Thoracic aorta endothelial cell (primary cell): ENCODE measurements at places on chromosomes 1 and 21. TPM values are rescaled to one million over a fixed set of nuclear protein-coding genes. Genes with fewer than 3 reads are reported as not detected.

CDCA8 gene
- total RNA-seq, result 21.3 and 31.5 TPM in 2 replicates

CCDC30 gene
- 0.53 and 0.72 TPM in 2 replicates for total RNA-seq

MAP7D1 gene
- total RNA-seq, result 164 and 176 TPM in 2 replicates

THEM5 gene
- total RNA-seq, result not detected in 2 replicates

AGT gene
- not detected in 2 replicates for total RNA-seq

CELA2A gene
- total RNA-seq, result not detected in 2 replicates

ELAPOR1 gene
- 0.53 and 1.0 TPM in 2 replicates for total RNA-seq

ADORA1 gene
- under 0.01 TPM in 1 of 2 replicates, not detected in the other for total RNA-seq

BRDT gene
- total RNA-seq, result not detected in 2 replicates

FRRS1 gene
- total RNA-seq, result 2.0 and 2.7 TPM in 2 replicates
